ENCODE measurements at places on chromosomes 12 and 14. TPM values are rescaled to one million over a fixed set of nuclear protein-coding genes. Genes with fewer than 3 reads are reported as not detected.

Gene PTPRO
- total RNA-seq: 1.5 TPM

Gene LRCOL1
- total RNA-seq: not detected

Gene ADAM21
- not detected for total RNA-seq

Gene BHLHE41
- total RNA-seq: 3.7 TPM

Gene SLC4A8
- total RNA-seq: 9.2 TPM

Gene HELB
- total RNA-seq: 11.9 TPM

Gene HECTD4
- 36.9 TPM for total RNA-seq

Gene FBLN5
- total RNA-seq: 4.9 TPM

Gene LIN7A
- total RNA-seq: 6.2 TPM

- no peak for DNase-seq
- H3K4me3 ChIP-seq: no peak overlapping the region
- no peak overlapping the region for H3K27ac ChIP-seq
- no peaks in the 10 kb centered on the region for H3K4me1 ChIP-seq
- H3K27me3 ChIP-seq: no peaks in the 10 kb centered on the region
- no peaks in the 10 kb centered on the region for H3K36me3 ChIP-seq
These were observed 140.0 kb downstream of the DAD1 start for GRCh38 chr14:22448905-22449599.

DNA sequence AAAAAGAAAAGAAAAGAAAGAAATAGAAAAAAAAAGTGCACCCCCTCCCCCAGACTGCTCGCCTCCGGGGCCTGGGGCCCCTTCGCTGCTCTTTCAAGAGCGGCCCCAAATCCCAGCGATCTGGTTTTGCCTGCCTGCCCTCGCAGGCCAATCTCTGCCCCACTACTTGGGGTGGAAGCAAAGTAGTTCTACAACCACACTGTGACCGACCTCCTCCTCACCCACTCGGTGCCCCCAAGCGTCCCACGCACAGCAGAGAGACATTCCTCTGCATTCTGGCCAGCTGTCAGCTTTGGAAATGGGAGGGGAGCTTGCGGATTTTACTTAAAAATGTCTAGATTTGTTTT lies 2.4 kb upstream of the TBX3 start:
- peak overlapping the region; percentile 69 for H3K4me3 ChIP-seq
- no peaks in the 10 kb centered on the region for H3K36me3 ChIP-seq
- peaks cover 94% of the 10 kb centered on the region for H3K27me3 ChIP-seq
- peak; percentile 43 for DNase-seq
- H3K27ac ChIP-seq: no peak overlapping the region

DNA sequence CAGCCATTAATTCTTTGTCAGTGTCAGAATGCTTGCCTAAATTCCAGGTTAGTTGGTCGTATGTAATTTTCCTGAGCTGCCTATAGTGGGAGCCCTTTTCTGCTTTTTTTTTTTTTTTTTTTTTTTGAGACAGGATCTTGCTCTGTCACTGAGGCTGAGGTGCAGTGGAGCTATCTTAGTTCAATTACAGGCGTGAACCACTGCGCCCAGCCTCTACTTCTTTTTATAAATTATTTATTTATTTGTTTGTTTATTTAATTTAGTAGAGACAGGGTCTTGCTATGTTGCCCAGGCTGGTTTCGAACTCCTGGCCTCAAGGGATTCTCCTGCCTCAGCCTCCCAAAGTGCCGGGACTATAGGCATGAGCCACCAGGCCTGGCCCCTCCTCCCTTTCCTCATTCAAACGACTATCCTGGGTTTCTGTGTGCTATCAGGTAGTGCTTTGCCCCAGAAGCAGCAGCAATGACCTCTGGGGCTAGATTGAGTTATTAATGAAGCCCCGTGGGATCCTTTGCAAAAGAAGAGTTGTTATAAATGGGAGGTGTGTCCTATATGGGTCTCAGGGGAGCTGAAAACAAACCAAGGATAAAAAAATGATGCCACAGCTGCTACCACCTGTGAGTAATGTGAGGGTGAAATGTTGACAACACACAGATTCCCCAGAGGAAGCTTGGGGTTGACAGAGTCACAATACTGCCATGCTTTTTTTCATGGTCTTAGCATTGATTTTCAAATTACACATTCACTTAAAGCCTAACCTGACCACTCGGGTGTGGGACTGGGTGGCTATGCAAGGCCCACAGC lies 34.6 kb upstream of the NFKBIA start:
- no peaks in the 10 kb centered on the region for H3K27me3 ChIP-seq
- no peak overlapping the region for H3K4me3 ChIP-seq
- H3K4me1 ChIP-seq: no peaks in the 10 kb centered on the region
- DNase-seq: peak; percentile 57
- H3K27ac ChIP-seq: no peak overlapping the region

- no peak for DNase-seq
- no peaks in the 10 kb centered on the region for H3K27me3 ChIP-seq
- H3K4me1 ChIP-seq: peaks cover 40% of the 10 kb centered on the region
- peak overlapping the region; percentile 78 for H3K27ac ChIP-seq
These were observed 155.3 kb downstream of the PDE3A start for GRCh38 chr12:20523658-20524057.

- H3K27me3 ChIP-seq: peaks cover 5% of the 10 kb centered on the region
- H3K36me3 ChIP-seq: no peaks in the 10 kb centered on the region
- H3K4me3 ChIP-seq: peak within 1 kb of the TSS; percentile 86
- DNase-seq: peak; percentile 93
- peaks cover 62% of the 10 kb centered on the region for H3K4me1 ChIP-seq
These were observed at the start of gene PLEKHG3 for GRCh38 chr14:64704143-64704742. TSS of gene PLEKHG3 (plus strand) at chr14:64704424. CDS start at chr14:64727632, 23,208 bp downstream.

DNA sequence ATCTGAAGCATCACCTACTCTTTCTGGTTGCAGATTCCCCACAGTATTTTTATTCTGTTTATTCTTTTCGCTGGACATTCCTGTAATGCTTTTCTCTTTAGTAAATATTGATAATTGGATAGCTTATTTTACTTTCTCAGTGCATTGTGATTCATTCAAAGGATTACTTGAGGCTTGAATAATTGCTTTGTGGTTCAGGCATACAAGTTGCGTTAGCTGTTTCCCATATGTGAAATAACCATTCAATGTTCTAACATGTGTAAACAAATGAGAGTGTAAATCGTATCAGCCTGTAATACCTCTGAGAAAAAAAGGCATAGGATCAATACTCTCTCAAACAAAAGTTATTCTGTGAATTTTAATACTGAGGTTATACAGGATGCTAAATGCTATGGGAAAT lies 1004.2 kb upstream of the SEL1L start:
- no peak overlapping the region for H3K4me3 ChIP-seq
- no peaks in the 10 kb centered on the region for H3K27me3 ChIP-seq
- no peak overlapping the region for H3K27ac ChIP-seq
- H3K4me1 ChIP-seq: no peaks in the 10 kb centered on the region

- no peaks in the 10 kb centered on the region for H3K27me3 ChIP-seq
- H3K36me3 ChIP-seq: no peaks in the 10 kb centered on the region
- H3K27ac ChIP-seq: no peak overlapping the region
- peaks cover 7% of the 10 kb centered on the region for H3K4me1 ChIP-seq
These were observed 107.1 kb downstream of the TMTC2 start for GRCh38 chr12:82793751-82794281.

GRCh38 chr14:39967885-39968284 lies 535.7 kb upstream of the FBXO33 start:
- peaks cover 7% of the 10 kb centered on the region for H3K4me1 ChIP-seq
- no peaks in the 10 kb centered on the region for H3K27me3 ChIP-seq
- H3K27ac ChIP-seq: no peak overlapping the region
- no peaks in the 10 kb centered on the region for H3K36me3 ChIP-seq
- H3K4me3 ChIP-seq: no peak overlapping the region

GRCh38 chr14:75946785-75947184 lies 35.0 kb downstream of the TGFB3 start:
- no peak for DNase-seq
- H3K27ac ChIP-seq: no peak overlapping the region
- no peaks in the 10 kb centered on the region for H3K36me3 ChIP-seq
- H3K4me3 ChIP-seq: no peak overlapping the region
- no peaks in the 10 kb centered on the region for H3K27me3 ChIP-seq
- H3K4me1 ChIP-seq: no peaks in the 10 kb centered on the region

- H3K27me3 ChIP-seq: no peaks in the 10 kb centered on the region
- no peak overlapping the region for H3K27ac ChIP-seq
- peak; percentile 86 for DNase-seq
These were observed 68.2 kb upstream of the E2F7 start for GRCh38 chr12:77133566-77133965.

DNA sequence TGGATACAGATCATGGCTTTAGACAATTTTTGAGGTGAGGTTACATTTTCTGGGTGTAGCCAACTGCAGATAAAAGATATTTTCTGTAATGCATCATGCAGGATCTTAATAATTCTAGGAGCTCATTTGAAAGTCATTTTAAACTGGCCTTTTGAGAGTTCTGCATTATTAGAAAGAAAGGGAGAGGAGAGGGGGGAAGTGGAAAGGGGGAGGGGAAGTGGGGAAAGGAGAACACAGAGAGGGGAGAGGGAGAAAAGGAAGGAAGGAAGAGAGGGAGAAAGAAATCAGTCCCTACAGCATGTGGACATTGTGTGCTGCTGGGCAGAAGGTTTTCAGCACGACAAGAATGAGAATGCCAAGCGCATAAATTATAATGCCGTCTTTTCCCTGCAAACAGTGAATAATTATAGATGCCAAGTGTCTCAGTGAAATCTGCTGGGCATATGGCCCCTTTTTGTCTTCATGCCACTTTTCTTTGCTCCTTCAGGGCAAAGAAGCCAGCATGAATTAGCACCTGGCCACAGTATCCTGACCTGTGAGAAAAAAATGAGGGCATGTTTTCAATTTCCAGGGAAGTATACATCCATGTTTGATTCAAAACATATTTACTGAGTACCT lies 22.7 kb upstream of the PPP2R5C start:
- DNase-seq: no peak
- H3K4me1 ChIP-seq: no peaks in the 10 kb centered on the region
- H3K27ac ChIP-seq: no peak overlapping the region
- H3K36me3 ChIP-seq: no peaks in the 10 kb centered on the region
- H3K27me3 ChIP-seq: no peaks in the 10 kb centered on the region
